ENCODE measurements at places on chromosomes 6 and 20.

DNA sequence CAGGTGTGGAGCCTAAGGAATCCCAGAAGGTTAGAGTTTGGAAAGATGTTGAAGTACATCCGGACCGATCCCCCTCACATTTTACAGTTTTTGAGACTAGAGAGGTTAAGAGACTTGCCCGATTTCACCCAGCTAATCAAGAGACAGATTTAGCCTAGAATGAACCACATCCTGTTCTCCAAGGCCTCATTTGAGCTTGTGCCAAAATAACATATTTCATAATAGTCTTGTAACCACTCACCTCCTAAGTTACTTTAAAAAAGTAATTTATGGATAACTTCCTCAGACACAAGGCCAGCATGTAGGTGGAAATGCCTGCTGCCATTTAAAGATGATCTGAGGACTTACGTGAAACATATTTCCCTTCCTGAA, 39.8 kb upstream of the ARHGAP18 start:
- DNase-seq: no peak

DNA sequence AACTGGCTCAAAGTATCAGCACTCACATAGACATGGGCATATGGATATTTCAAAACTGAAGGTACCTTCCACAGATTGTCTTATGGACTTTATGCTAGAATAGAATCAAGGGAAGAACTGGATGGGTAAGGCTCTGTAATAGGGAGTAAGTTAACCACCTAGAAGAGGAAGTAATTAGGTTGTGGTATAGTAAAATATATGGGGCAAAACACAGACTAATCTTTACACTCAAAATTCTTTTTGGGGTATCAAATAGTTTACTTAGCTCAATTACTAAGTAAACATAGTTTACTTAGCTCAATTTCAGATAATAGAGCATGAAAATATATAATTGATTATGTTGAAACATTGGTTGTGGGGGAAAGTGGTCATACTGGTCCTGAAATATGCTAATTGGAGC, 94.2 kb upstream of the ATXN1 start:
- DNase-seq: no peak

GRCh38 chr6:101803136-101803535, 409.6 kb downstream of the GRIK2 start:
- DNase-seq: no peak

DNA sequence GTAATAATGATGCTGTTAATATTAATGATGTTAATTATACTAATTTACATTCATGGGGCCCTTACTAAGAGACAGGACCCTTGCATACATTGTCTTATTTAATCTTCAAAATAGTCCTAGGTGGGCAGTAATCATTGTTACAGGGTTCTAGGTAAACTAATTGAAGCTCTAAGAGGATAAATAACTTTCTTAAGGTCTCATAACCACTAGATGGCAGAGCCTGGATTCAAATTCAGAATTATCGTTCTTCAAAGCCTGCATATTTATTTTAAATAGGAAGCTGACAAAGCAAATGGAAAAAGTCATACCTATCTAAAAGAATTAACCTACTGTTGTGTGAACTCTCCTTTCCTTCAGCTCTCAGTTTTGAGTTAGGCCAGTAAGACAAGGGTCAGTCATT, 23.5 kb downstream of the PTCHD4 start:
- no peak for DNase-seq

- peak; percentile 13 for DNase-seq
Observed at GRCh38 chr6:30260036-30260504, 46.9 kb upstream of the TRIM26 start.

- peak; percentile 44 for DNase-seq
Observed at GRCh38 chr6:56541741-56542360, 100.8 kb downstream of the DST start.

DNA sequence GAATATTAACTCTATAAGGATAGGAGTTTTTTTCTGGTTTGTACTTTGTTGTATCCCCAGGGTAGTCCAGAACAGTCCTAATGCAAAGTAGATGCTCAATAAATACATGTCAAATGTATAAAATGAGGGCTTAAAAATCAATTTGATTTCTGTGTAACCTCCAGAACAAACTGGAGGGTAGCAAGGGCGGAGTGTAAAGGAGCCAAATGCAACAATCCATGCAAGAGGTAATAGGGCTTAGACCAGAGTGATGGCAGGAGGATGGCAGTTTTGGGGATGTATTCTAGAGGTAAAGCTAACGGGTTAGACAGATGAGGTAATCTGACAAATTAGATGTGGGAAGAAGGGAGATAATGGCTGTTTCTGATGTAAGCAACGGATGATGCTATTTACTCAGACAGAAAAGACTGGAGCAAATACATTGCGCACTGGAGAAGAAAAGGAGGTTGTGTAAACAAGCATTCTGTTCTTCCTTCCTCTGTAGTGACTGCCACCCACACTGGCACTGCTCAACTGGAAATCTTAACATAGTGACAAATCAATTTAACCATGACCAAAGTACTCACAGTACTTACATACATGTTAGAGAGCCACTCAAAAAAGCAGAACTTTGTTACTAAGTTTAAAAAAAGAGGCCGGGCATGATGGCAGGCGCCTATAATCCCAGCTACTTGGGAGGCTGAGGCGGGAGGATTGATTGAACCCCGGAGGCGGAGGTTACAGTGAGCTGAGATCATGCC, 2.0 kb downstream of the ZNF318 start:
- DNase-seq: no peak

GRCh38 chr6:44177691-44178423, 19.2 kb downstream of the CAPN11 start:
- no peak for DNase-seq

GRCh38 chr6:144697369-144697760, 412.2 kb downstream of the UTRN start:
- DNase-seq: no peak

DNA sequence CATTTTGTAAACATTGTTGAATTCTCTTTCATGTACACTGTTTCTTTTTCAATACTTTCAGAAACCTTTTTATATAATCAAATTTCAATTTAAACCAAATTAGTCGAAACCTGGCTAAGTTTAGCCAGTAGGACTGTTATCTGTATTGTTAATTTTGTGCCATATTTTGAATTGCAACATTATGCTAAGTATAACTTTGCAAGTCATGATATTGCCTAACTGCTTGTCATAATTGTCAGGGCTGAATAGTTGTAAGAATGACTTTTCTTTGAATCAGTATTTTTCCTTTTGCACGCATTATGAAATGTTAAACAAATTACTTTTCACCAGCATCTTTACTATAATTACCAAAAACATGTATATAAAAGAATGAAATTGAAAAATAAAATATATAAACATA, 82.7 kb downstream of the SAMD3 start:
- DNase-seq: no peak
